T-helper 17 cell (primary cell): ENCODE measurements at places on chromosomes 5 and 9. TPM values are rescaled to one million over a fixed set of nuclear protein-coding genes. Genes with fewer than 3 reads are reported as not detected.

DNA sequence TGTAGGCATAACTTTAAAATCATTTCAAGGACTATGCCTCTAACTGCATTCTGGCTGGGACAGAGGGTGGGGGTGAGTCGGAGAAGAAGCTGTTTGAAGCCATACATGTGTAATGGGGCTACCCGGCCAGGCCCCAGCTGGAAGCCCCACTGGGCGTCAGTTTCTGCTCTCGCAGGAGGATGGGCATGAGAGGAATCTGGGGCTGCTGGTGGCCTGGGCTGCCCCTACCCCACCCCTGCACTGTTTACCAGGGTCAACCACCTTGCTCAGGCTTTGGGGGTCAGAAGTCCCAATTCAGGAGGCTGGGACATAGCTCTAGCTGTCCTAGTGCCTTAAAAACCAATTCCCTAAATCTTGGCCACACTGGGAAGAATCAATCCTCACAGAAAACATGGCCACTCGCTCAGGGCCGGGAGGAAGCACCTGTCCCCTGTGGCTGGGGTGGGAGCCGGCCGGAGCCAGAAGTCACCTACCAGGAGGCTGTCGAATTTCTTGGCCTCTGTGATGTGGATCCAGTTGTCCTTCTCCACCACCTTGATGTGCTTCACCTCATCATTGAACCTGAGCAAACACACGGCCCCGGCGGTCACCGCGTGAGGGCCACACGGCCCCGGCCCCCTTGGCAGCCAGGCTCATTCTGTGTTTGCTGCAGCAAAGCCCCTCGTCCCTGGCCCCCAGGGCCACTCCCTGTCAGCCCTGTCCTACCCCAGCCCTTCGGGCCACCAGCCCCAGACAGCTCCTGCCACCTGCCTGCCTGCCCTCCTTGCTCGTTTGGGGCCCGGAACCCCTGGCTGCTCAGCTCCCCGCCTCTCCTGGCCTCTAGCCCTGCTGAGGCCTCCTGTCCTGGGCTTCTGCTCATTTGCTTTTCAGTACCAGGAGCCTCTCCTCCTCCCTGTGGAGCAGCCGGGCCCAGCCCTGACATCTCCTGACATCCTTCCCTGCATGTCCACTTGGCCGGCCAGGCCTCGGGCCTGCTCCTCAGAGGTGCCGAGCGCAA, 33.6 kb upstream of the SARDH start:
- H3K4me3 ChIP-seq: no peak overlapping the region
- no peak overlapping the region for H3K27ac ChIP-seq
- peaks cover 5% of the 10 kb centered on the region for H3K36me3 ChIP-seq
- no peaks in the 10 kb centered on the region for H3K4me1 ChIP-seq

The TNC gene
- not detected for total RNA-seq

DNA sequence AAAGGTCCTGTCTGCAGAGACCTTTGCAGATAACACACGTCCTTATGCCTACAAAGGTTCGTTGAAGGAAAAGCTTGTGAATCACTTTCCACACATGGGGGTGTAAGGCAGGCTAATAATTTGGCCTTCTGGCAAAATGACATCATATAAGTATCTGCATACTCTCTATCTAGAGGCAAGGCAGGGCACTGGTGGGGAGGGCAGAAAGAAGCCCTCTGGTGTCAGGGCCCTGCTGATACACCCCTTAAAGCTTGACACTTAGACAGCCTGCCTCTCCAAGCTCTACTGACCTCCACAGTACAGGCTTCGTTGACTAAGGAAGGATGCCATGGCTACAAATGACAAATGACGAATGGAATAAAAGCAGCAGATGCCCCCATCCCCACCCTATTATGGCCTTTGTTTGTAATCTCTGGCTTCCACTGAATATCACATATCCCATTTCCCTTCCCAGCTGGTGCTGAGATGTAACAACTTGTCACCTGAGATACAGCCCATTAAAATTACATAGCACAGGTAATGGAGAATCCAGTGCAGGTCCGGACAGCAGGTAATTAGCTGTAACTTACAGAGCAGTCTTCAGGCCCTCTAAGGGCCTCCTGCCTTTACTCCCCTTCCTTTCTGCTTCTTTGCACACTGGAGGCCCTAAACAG, 76.9 kb upstream of the IFNK start:
- H3K27me3 ChIP-seq: peaks cover 4% of the 10 kb centered on the region
- H3K27ac ChIP-seq: no peak overlapping the region
- H3K36me3 ChIP-seq: peaks cover 3% of the 10 kb centered on the region
- H3K4me1 ChIP-seq: no peaks in the 10 kb centered on the region

GRCh38 chr5:117667105-117667504, 1092.5 kb upstream of the SEMA6A start:
- H3K36me3 ChIP-seq: no peaks in the 10 kb centered on the region
- no peak overlapping the region for H3K27ac ChIP-seq
- no peaks in the 10 kb centered on the region for H3K4me1 ChIP-seq
- no peaks in the 10 kb centered on the region for H3K27me3 ChIP-seq
- DNase-seq: no peak

DNA sequence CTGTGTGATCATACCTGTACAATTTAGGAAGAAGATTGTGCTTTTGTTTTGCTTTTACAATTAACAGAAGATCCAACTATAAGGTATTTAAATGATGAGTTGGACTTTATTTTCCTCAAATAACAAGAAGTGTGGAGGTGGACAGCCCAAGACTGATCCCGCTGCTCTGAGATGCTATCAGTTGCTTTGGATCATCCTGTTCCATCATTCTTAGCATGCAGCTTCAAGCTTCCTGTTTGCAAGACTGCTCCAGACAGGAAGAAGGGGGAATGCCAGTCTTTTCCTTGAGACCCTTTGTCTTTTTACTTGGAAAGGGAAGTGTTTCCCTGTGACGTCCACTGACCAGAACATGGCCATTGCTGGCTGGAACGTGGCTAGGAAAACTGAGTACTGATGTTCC, 250.8 kb downstream of the ZSWIM6 start:
- H3K4me3 ChIP-seq: no peak overlapping the region
- peaks cover 5% of the 10 kb centered on the region for H3K27me3 ChIP-seq
- no peak for DNase-seq

DNA sequence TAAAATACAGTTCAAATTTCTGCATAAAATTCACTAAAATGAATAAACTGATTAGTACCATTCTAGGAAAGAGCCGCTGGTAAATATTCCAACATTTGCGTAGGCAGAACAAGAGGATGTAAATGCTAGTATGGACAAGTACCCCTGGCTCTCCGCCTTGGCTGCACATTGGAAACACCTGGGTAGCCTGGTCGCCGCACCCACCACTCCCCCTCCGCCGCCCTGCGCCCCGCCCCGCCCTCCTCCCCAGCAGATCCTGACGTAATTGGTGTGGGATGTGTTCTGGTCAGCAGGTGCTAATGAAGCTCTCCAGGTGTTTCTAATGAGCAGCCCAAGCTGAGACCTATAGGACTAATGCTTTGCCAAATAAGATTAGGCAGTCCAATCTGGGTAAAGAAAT, 225.7 kb downstream of the FRMD3 start:
- H3K4me1 ChIP-seq: no peaks in the 10 kb centered on the region
- peaks cover 2% of the 10 kb centered on the region for H3K36me3 ChIP-seq
- DNase-seq: no peak
- no peaks in the 10 kb centered on the region for H3K27me3 ChIP-seq
- H3K27ac ChIP-seq: no peak overlapping the region
- H3K4me3 ChIP-seq: no peak overlapping the region
